HS-5 (cell line): ENCODE measurements at places on chromosomes 16 and 17.

DNA sequence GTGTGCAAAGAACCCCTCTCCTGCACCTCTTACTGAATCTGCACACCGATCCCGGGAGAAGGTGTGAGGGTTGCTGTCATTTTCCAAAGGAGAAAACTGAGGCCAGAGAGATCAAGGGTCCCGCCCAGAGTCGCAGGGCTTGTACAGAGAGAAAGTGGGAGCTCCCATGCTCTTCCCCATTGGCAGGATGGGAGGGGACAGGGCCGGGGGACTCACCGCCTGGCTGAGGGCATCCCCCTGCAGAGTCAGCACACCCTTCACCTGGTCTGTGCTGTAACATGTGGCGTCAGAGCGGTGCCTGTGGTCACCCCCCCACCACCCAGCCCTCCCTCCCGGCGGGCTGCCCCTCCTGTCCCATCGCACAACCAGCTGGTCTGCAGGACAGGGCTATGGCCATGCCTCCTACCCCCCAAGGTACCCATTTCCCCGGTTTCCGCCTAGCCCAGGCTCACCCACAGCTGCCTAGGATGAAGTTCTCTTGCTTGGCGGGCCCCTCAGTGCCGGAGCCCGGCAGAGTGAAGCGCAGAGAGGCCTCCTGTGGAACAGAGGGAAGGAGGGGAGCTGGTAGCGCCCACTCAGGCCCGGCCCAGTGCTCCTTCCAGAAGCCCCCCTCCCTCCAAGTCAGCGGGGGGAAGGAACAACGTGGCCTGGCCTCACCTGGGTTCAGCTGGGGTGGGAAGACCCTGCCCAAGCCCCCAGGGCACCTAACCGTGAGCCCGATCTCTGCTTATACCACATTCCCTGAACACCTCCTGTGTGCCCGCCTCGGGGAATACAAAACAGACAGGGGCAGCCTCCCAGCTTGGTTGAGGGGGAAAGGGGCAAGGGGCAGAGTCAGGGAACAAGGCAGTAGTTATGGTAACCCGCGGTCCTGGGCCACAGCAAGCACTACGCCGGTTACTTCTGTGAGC is 1.1 kb downstream of the ROGDI start:
- DNase-seq, result no peak

- DNase-seq, result no peak
Observed at GRCh38 chr16:66369055-66369592, 2.6 kb downstream of the CDH5 start.

- no peak for DNase-seq
Observed at GRCh38 chr17:65143889-65144604, 6.9 kb downstream of the RGS9 start.

GRCh38 chr17:15236281-15237105 is 28.6 kb downstream of the PMP22 start:
- no peak for DNase-seq

DNA sequence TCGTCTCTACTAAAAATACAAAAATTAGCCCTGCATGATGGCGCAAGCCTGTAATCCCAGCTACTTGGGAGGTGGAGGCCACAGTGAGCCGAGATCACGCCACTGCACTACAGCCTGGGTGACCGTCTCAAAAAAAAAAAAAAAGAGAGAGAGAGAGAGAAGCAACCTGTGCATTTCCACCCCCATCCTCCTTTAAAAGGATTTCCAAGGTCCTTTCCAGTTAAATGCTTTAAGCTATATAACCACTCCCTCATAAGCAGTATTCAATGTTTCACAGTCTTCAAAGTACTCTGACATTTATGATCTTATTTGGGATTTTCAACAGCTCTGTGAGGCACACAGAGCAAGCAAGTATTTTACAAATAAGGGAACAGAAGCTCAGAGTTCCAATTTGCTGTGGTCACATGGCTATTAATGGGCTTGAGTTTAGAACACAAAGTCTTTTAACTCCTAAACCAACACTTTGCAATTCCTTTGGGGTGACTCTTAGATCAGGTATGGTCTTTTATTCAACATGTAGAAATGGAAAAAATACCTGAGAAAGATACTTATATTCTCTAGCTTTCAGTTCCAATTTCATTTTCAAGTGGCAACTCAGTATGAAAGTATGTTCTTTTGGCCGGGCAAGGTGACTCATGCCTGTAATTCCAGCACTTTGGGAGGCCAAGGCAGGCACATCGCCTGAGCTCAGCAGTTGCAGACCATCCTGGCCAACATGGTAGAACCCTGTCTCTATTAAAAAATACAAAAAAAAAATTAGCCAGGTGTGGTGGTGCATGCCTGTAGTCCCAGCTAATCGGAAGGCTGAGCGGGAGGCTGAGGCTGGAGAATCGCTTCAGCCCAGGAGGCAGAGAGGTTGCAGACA is 31.3 kb downstream of the SPOP start:
- DNase-seq, result peak; percentile 74

GRCh38 chr16:85436636-85437165 is 176.4 kb upstream of the GSE1 start:
- DNase-seq, result no peak

- no peak for DNase-seq
Observed at GRCh38 chr17:13222975-13223374, 205.1 kb upstream of the ELAC2 start.
